Mucosa of descending colon (tissue), 3 donors: ENCODE measurements at places on chromosomes 7 and 10.

DNA sequence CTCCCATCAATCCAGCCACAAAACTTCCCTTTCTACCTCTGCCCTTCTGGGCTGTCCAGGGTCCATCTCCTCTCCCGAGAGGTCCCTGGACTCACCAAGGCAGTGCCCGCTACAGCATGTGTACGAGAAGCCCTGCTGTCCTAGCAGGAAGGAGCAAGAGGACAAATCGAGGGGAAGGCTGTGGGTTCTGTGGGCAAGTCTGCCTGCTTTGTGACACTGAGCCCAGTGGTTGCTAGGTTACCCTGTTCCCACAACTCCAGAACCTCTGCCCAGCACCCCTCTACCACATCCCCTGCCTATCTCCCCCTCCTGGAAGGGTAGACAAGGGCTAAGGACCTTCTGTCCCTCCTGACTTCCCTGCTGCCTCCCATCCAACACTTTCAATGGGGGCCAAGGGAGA, at the start of gene TBATA:
TBATA (minus strand) TSS at position 188 of the 400 bp plus-strand sequence. CDS start 1,998 bp downstream, outside the sequence.
- no peak for DNase-seq

GRCh38 chr7:30237271-30237695, 47.1 kb upstream of the ZNRF2 start:
- DNase-seq: no peak

- DNase-seq: no peak
These were observed 220.6 kb upstream of the FOXK1 start for GRCh38 chr7:4461531-4461930.

- no peak for DNase-seq
These were observed 209.0 kb downstream of the MAGI2 start for GRCh38 chr7:79244482-79244881.

GRCh38 chr10:126408953-126409641, 20.8 kb upstream of the ADAM12 start:
- no peak for DNase-seq

GRCh38 chr10:96772196-96772595, 51.9 kb upstream of the PIK3AP1 start:
- no peak for DNase-seq

DNA sequence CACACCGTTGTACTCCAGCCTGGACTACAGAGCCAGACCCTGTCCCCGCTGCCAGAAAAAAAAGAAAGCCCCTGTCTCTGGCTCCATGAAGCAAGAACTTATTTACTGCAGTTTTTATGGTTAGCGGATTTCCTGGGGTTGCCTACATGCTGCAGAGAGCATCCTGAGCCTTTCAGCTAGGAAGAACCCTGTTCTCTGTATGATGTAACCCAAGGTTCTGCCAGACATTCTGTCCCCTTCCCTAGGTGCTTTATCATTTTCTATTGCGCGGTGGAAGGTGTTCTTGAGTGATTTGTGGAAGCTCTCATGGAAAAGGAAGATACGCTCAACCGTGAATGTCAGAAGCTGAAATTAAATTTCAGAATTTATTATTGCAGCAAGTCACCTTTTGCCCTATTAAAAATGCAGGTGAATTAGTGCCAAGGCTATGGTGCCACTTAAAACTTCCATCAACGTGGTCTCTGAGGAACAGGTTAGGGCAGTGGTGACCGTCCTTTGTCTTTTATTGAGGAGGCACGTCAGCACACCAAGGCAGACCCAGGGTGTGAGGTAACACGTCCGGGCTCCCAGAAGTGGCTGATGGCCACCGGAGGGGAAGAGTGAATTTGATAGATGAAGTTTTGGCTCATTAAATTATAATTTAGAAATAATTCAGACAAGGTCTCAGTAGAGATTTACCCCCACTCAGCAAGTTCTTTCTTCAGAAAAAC, 273.1 kb downstream of the PHTF2 start:
- DNase-seq: no peak

DNA sequence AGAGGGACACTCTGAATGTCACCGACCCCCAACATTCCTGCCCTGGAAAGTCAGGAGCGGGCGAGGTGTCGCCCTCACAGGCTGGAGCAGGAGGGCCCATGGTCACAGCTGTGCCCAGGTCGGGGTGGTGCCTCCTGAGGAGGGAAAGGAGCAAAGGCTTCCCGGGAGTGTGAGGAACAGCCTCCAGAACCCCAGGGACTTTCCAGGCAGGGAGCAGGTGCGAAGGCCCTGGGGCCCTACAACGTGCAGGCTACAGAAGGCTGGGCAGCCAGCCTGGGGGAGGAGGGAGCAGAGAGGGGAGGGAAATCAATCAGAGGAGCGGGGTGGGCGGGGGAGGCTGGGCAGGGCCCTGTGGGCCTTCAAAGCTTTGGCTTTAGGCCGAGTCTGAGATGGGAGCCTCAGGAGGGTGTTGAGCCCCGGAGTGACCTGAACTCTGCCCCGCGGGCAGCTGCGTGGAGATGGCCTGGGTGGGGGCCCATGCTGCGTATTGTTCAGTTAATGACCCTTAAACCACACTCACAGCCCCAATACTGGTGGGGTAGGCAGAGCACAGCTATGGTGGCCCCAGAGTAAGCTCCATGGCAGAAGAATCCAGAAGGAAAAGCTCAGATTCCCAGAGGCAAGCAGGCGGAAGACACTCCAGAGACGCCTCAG, 44.2 kb upstream of the PPP2R2D start:
- DNase-seq: no peak

DNA sequence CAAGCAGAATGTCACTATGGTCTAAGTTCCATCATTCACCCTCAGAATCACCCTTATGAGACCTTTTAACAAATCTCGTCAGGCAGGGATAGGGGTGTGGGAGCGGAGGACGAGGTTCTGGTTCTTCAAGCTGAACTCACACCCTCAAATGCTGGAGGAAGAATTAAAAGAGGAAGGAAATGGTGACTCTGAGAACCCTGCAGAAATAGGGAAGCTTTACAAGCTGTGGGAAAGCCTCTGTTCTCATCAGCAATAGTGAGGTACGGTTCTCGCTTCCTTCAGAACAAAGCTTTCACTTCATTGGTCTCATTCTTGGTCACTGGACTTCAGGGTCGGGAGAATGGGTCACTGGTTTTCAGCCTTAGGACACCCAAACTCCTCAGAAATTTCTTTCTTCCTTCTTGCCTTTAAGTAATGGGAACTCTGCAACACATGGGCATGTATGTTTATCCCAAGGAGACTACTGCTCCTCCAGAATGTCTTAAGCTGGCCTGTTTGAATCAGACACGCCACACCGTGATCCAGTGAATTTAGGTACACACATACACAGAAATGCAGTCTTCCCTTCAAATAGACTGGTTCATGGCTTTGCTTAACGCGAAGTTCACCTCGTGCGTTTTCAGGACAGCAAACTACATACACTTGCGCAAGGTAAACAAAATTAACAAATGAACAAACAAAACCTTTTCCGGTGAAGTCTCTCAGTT, 226.0 kb downstream of the SFMBT2 start:
- DNase-seq: no peak

- no peak for DNase-seq
These were observed 38.2 kb downstream of the ABCB5 start for GRCh38 chr7:20653636-20654035.
